ENCODE measurements at places on chromosomes 4 and X. TPM values are rescaled to one million over a fixed set of nuclear protein-coding genes. Genes with fewer than 3 reads are reported as not detected.

DNA sequence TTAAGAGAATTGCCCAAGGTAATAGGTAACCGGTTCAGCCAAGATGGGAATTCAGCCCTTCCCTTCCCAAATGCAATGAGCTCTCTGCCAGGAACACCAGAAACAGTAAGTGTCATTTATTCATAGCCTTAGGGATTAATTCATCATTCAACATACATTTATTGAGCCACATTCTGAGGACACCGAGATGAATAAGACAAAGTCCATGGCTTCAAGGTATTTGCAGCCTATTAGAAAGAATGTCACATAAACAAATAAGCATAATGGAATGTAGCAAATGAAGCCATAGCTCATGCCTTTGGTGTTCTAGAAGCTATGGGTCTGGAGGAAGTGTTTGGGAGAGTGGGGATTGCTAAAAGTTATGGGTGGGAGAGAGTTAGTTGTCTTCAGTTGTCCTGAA, 6.3 kb upstream of the TAB3 start:
- DNase-seq = no peak

DNA sequence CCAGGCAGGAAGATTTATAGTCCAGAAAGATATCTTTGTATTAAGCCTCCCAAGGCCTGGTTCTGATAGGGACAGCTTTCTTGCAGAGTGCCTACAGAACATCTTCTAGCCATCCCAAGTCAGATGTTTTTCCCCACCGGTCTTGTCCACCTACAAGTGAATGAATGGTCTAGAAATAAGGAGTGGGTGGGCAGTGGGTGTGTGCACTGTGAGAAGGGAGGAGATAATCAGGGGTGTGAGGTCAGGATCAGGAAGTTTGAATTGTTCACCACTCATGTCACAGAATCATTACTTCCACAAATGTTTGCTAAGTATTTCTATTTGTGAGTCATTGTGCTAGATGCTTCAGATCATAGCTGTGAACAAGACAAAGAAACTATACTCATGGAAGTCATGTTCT, 332.6 kb downstream of the NKX6-1 start:
- no peak for DNase-seq

DNA sequence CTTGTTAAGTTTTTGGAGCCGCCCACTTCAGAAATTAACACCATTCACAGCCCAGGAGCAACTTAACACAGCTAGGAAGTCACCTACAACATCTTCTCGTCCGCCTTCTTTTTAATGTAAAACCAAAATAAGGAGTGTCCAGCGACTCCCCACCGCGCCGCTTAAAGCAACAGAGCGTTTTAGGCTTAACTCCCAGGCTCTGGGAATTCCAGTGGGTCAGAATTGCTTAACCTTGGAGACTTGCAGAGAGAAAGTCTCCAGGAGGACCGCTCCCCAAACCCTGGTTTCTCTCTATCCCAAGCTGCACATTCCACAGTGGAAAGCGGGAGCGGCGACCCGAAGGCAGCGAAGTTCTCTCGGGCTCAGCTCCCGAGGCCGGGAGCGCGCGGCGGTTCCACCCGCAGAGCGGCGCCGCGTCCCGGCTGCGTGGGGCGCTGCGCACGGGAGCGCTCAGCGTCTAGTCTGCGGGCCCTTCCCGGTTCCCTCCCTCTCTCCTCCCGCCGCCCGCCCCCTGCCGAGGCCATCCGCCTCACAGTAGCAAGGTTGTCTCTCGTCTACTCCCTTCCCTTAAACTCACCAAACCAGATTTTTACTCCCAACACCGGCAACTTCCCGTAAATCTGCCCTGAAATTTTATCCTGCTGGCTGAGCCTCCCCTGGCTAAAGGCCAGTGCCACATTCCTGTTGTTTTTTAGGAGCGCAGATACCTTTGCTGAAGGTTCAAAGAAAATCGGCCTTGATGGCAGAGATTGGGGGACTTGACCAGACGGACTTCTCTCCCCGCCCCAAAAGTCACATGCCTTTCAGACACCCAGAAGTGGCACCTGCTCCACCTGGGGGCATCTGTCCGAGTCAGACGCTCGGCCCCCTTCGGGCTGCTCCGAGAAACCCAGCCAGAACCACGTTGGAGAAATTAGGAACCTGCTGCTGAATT, at the start of gene RBM47:
Gene RBM47, minus strand, starts transcription at position 464 of the 934 bp plus-strand sequence. CDS start 190,971 bp downstream, outside the sequence.
- no peak for DNase-seq

Gene ZNF711
- total RNA-seq = 6.0 TPM

Gene LGI2
- not detected for total RNA-seq

Gene MAGEE2
- not detected for total RNA-seq

Data from CD8-positive, alpha-beta T cell (primary cell).